ENCODE measurements at places on chromosomes 5 and 9.

DNA sequence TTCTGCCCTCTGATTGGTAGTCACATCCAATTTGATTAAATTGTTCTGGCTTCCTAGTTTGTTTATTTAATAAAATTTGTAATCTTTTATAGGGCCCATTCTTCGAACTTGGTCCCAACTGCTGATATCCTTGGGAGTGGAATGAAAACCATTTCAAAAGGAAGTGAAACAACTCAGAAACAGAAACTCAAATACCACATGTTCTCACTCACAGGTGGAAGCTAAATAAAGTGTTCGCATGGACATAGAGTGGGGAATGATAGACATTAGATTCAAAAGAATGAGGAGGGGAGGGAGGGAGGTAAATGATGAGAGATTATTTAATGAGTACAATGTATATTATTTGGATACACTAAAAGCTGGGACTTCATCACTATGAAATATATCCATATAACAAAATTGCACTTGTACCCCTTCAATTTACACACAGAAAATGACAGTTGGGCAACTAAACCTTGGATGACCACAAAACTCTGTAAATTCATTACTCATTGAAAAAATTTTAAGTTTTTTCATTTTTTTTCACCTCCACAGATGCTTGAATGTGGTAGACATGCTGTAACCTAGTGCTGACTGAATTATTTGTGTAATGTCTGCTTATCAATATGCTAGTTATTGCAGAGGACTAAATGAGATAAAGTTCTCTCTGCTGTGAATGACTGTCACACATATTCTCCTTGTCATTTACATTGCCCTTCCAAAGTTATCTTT is 16.0 kb downstream of the ATP10B start:
- DNase-seq: no peak

DNA sequence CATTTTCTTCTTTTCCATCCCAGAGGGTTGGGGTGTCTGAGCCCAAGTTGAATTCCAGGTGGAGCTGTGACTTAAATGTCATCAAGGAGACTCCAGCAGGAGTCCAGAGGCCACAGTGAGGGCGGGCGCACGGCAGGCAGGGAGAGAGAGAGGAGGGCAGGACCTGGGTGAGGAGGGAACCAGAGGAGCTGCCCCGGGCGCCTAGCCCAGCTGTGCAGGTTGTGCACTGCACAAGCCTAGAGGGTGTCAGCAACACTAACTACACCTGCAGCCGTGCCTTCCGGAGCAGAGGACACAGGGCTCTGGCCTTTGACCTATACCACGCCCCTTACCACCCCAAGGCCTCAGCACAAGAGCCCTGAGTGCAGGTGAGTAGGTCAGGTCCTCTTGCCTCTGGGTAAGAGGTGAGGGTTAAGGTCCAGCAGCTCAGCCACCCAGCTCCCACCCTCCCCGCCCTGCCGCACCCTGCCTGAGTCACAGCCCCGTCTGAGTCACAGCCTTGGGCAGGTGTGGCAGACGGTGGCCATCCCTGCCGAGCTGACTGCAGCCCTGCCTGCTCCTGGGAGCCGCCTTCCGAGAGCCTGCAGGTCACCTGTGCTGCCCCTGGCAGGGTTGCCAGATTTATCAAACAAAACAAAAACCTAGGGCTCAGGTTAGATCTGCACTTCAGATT is 6.4 kb upstream of the AGPAT2 start:
- no peak for DNase-seq

DNA sequence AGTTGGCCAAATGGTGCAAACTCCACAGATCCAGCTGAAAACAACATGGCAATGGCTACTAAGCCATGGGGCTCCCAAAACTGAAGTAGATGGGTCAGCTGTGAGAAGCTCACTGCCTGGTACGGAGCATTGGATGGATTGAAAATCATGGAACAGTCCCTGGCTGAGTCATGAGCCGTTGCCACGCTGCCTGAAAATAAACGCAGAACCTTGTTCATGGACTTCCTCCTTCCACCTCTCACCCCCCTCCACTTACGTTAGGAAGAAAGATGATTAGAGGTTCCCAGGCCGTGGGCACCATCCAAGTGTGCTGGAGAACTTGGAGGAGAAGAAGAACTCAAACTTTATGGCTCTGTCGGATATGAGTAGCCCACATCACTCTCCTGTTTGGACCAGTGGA is 6.8 kb upstream of the DIPK1B start:
- DNase-seq: no peak

DNA sequence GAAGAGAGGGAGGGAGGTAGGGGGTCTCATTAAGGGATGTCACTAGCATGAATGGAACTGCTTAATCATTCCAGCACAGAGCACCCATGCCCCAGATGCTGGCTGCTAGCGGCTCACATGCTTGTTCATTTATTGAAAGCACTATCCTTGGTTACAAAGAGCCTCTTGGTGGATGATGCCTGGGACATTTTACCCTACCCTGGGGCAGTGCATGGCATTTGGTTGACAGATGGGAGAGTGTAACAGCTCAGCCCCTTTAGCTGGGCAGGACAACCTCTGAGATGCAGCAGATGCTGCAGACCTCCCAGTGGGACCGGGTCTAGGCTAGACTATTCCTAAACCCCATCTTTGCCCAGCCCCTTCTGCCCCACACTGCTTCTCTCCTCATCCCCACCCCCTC is 46.9 kb upstream of the TCERG1 start:
- DNase-seq: no peak

DNA sequence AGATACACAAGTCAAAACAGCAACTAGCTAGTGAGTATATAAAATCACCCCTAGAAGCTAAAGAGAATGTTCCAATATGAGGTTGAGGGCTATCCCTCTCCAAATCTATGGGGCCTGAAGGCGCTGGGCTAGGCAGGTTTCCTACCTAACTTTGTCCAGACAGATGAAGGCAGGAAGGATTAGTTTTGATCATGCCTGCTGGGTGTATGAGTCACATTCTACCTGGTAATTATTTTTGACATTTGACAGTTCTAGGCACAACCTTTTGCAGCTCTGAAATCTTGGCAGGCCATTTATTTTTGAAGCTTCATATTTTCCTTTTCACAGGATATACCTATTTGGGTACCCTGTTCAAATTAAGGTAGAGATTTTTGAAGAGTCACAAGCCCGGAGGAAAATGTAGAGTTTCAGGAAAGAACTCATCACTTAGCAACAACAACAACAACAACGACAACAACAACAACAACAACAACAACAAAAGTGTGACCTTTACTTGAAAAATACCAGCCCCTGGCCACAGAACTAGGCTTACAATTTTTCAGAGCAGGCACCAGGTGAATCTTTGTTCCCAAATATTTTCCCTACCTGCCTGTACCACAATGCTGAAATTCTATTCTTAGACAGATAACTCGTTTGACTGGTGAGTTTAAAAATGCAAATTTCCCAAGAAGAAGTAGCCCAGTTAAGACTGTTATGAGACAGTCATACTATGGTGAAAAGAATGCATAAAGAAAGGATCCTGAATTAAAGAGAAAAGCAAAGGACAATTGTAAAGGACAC is 175.5 kb upstream of the TUT7 start:
- DNase-seq: no peak

GRCh38 chr5:172487671-172488070 is 33.3 kb upstream of the SH3PXD2B start:
- DNase-seq: no peak

DNA sequence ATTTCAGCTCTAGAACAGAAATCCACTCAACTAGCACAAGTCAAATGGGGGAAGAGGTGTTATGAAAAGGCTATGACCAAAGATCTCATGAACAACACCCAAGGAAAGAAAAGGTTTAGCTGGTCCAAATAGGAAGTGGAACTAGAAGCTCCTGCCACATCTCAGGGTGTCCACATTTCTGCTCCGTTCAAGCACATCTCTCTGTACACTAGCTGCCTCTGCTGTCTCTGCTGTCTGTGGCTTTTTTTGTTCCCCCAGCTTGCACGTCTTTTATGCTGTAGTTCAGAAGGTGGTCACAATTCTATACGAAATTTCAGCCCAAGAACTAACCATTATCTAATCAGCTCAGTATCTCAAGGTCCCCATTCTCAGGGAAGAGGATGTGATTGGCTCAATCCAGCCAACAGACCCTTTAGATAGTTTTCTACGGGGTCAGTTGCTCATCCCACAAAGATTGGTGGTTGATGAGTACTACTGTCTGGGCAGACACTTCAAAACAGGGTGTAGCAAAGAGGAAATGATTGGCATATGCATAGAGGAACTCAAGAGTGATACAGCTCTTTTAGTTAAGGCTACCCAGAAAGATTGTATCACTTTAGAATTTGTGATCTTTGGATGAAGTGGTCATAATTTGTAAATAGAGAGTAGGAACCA is 44.0 kb downstream of the FANCC start:
- no peak for DNase-seq

DNA sequence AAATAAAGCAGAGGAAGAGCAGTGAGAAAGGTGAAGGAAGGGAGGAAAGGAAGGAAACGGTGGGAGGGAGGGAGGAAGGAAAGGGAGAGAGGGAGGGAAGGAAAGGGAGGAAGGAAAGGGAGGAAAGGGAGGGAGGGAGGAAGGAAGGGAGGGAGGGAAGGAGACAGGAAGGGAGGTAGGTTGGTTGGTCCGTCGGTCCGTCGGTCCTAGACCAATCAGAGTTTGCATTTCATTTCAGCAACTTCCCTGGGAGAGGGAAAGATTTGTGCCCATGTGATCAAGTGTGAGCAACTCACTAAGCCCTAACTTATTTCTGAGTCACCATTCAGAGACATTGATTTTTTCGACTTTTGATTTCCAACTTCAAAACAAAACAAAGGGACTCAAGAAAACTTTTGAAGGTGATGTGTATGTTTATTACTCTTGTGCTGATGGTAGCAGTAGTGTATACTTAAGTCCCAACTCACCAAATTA is 18.8 kb downstream of the NANS start:
- no peak for DNase-seq

- no peak for DNase-seq
These were observed 238.4 kb downstream of the GOLPH3 start for GRCh38 chr5:31935496-31936369.

- no peak for DNase-seq
These were observed 176.6 kb upstream of the SH3GL2 start for GRCh38 chr9:17402309-17402708.

DNA sequence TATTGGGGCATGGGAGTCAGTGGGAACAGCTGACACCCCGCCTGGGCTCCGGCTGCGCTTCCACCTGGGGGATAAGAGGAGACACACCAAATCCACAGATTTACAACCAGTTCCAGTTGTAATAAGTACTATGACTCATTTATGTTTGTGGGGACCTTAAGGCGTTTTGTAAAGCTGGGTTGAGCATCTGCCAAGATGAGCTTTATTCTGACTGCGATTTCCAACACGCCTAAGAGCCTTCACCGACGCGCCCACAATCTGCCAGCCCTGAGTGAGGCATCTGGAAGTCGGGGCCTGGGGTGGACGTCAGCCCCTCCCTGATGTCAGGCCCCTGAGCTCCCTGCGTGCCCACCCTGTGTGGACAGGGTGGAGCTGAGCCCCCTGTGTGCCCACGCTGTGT is 14.3 kb upstream of the LHX3 start:
- DNase-seq: no peak

GRCh38 chr9:78295731-78296130 is 1.2 kb upstream of the PSAT1 start:
- DNase-seq: no peak

GRCh38 chr9:93183663-93184431 is at the start of gene WNK2:
Gene WNK2 (plus strand): TSS chr9:93184139. CDS start chr9:93184930, 791 bp downstream.
- DNase-seq: no peak

DNA sequence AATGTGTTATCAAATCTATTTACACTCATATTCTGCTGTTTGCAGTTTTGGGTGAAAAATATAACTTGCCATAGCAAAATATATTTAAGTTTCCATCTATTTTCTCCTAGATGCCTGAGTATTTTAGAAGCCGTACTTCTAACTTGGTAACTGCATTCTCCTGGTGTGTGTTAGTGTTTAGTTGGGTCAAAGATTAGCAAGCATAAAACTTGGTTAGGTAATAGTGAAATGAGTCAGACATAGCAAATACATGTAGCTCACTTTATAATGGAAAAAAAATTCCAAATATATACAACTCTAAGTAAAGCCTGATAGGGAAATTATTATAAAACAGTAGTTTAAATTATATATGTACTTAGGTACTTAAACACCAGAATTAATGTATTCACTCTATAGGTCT is 640.7 kb upstream of the ST8SIA4 start:
- DNase-seq: no peak

DNA sequence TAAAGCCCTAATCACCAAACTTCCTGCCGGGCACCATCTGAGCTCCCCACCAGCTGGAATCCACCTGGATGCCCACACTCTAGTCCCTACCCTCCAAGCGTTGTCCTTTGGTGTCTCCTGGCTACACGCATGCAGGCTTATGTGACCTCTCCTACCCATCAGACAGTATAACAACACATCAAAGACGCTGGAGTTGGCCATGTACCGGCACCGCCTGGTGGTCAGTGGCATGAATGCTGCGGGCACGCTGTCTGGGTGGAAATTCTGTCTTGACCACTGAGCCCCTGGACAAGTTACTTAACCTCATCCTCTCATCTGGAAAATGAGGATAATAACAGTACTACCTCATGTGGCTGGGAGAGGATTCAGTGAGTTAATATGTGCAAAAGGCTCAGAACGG is 23.4 kb upstream of the CORO2A start:
- no peak for DNase-seq

DNA sequence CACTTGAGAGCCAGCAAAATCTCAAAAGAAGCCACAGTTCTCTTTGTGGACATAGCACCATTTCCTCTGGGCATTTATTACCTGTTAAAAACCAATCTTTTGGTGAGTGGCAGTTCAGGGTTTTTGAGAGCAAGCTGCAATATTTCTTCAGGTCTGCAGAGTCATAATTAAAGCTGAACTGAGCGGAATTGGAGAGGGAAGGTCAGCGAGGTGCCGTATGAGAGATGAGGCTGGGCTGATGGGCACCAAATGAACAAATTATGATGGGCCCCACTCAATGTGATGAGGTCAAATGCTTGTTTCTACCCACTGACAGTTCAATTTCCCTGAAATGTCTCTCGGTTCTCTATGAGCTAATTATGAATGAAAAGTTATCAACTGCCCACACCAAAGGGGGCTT is 231.9 kb downstream of the AP3B1 start:
- no peak for DNase-seq

- no peak for DNase-seq
These were observed 1.3 kb downstream of the SMAD5 start for GRCh38 chr5:136133922-136134379.

- DNase-seq: no peak
These were observed 62.4 kb downstream of the HMHB1 start for GRCh38 chr5:143874312-143874711.

DNA sequence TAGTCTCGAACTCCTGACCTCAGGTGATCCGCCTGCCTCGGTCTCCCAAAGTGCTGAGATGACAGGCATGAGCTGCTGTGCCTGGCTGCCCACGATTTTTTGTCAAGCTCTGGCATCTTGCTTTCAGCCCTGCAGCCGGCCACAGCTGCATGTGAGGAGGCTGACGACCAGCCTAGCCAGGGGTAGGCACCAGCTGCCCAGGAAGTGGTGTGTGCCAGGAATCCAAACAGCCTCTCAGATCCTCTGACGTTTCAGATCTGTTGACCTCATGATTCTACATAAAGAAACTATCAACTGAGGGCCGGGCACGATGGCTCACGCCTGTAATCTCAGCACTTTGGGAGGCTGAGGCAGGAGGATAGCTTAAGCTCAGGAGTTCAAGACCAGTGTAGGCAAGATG is 19.0 kb downstream of the DYNC2I2 start:
- DNase-seq: no peak
